Tibial nerve (tissue), 4 donors: ENCODE measurements at places on chromosomes 3 and 15.

DNA sequence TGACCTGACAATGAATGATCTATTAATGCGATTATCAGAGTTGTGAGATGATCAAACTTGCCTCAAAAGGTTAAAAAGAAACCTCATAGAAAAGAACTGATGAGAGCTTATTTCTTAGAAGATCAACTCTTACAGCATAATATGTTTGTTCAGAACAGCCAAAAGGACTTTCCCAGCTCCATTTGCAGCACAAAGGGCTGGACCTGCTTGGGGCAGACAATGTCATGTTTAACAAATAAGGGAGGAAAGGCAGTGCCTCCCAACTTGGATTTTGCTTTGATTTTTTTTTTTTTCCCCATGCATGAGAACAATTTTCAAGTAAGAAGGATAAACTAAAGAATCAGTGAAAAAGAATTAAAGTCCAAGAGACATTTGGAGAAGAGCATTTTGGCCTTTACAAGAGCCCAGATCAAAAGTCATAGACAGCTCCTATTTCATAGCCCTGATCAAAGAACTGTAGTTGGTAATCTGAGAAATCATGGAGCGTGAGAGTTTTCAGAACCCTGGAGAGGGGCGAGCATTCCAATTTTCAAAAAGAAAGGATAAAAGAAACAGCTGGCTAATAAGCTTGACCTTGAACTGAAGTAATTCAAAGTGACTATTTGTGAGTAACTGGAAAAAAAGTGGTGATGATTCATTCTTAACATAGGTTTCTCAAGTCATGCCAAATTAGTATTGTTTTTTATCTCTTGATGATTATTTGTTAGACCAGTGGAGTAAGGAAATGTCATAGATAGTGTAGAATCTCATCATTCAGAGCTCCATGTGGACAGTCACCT lies 136.0 kb upstream of the CFAP20DC start:
- no peak overlapping the region for H3K27ac ChIP-seq
- H3K4me3 ChIP-seq = no peak overlapping the region
- H3K4me1 ChIP-seq = no peaks in the 10 kb centered on the region

DNA sequence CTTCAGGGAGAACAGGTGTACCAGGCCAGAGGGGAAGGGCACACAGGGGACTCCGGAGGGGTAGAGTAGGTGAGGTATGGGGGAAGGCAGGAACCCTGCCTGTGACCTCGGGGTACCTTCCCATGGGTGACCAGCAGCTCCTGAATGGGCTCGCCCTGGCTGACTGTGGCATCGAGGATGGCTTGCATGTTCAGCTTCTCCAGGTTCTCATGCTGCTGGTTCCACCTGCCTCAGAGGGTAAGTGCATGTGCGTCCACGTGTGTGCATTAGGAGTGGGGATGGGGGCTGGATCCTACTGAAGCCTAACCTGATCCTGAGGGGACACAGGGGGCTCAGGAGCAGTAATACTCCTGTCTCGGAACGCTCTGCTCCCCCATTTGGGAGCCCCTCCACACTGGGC lies 524 bp downstream of the ZMYND10 start:
- no peak overlapping the region for H3K27ac ChIP-seq
- H3K4me3 ChIP-seq = no peak overlapping the region
- peaks cover 24% of the 10 kb centered on the region for H3K4me1 ChIP-seq
- H3K27me3 ChIP-seq = no peaks in the 10 kb centered on the region
- H3K36me3 ChIP-seq = no peaks in the 10 kb centered on the region

DNA sequence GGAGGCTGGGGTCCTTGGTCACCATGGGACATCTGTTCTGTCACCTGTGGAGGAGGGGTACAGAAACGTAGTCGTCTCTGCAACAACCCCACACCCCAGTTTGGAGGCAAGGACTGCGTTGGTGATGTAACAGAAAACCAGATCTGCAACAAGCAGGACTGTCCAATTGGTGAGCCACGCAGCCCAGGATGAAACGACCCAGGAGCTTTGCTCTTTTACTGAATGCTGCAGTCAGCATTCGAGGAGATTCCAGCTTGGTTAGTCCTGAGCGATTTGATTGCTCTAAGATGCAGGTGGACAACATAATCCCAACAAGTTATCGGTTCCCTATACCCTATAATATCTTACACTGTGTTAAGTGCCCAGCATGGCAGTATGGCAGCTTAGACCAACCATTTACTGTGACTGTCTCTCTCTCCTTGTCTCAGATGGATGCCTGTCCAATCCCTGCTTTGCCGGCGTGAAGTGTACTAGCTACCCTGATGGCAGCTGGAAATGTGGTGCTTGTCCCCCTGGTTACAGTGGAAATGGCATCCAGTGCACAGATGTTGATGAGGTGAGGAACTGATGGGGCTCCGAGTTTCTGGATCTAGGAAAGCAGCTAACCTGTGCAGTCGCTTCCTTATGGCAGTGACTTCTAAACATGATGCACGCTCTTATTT lies 7.8 kb downstream of the THBS1 start:
- DNase-seq = no peak
- H3K27ac ChIP-seq = no peak overlapping the region
- H3K36me3 ChIP-seq = peaks cover 7% of the 10 kb centered on the region
- H3K27me3 ChIP-seq = no peaks in the 10 kb centered on the region

DNA sequence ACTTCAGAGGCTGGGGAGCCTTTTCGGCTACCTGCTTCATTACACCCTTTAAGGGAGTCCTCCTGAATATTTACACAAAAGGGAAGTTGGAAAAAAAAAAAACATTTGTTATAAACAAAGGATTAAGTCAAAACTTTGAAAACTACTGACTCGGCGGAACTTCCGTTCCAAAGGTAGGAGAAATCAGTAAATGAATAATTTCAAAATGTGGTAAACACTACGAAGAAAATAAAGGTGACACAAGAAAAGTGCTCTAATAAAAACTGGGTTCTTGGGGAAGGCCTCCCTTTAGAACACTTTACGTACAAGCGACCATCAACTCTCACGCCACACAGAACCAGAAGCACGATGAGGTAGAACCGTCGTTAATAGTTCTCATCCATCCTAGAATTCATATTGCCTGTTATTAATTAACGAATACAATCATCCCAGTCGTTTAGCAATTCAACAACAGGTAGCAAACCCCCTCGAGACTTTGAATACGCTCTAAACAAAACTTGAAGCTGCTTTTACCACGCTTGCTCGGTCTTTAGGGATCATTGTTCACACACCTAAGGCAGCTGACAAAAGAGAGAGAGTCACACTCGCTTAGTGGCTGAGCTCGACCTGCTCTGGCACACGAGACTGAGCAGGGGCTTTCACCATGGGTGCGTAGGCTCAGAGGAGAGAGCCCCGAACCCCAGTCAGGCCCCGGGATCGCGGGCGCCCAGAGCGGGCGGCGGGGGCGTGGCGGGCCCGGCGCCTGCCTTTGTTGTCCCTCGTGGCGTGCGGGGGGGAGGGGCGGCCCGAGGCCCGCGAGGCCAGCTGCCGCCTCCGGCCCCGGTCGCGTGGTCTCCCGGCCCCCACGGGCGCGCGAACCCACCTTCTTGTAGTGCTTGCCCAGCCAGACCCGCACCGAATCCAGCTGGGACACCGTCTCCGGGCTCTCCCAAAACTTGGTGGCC lies 680 bp downstream of the SMARCC1 start:
- no peaks in the 10 kb centered on the region for H3K27me3 ChIP-seq
- H3K4me1 ChIP-seq = peaks cover 40% of the 10 kb centered on the region
- no peaks in the 10 kb centered on the region for H3K36me3 ChIP-seq
- DNase-seq = peak; percentile 35
